Astrocyte (in vitro differentiated cells and primary cell): ENCODE measurements at places on chromosomes 1 and 21. TPM values are rescaled to one million over a fixed set of nuclear protein-coding genes. Genes with fewer than 3 reads are reported as not detected.

The TNFSF4 gene
- 3.0 and 3.3 TPM in 2 replicates for total RNA-seq

DNA sequence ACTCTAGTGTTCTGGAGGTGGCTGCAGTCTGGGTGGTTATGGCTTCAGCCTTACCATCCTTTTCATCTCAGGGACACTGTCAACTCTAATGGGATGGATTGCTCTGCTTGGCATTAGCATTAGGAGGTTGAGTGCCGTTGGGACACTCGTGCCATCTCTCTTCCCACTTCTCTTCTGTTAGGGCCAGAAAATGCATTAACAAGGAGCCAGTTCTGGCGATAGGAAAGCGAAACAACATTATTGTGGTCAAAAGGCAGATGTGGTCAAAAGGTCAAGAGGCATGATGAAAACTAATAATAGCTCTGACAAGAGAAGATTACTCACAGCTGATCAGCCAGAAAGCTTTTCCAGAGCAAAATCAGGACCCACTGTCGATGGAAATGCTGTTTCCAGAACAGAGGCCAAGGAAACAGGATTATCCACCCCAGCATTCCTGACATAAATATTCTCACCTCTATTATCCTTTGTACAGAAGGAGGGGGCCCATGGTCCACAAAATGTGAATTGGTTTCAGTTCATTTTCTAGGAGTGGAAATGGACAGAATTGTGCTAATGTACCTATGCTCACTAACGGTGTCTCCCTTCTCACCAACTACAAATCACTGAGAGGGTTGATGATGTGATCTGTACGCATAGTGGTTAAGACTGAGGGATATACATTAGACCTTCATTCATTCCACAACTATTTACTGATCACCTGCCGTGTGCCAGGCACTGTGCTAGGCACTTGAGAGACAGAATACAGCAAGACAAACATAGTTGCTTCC, 72.0 kb downstream of the ST6GALNAC5 start:
- no peaks in the 10 kb centered on the region for H3K27me3 ChIP-seq
- no peaks in the 10 kb centered on the region for H3K36me3 ChIP-seq
- no peak overlapping the region for H3K27ac ChIP-seq

DNA sequence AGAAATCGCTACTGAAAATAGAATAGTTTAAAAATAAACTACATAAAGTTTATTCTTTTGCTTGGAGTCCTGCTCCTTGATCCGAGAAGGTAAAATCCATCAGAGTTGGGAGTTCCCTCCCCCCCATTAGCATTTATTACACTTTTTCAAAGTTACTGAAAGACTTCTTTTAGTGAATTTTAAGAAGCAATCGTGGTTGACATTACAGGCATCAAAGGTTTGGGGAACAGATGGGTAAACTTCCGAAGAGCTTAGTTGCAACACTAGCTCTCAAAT, 31.0 kb upstream of the NFIA start:
- no peak overlapping the region for H3K4me3 ChIP-seq
- no peak for DNase-seq
- no peak overlapping the region for H3K27ac ChIP-seq

GRCh38 chr1:38990386-38990737, 714 bp upstream of the AKIRIN1 start:
- peaks cover 46% of the 10 kb centered on the region for H3K4me1 ChIP-seq
- peak overlapping the region; percentile 63 for H3K4me3 ChIP-seq
- DNase-seq, result peak; percentile 5
- H3K27ac ChIP-seq, result peak overlapping the region; percentile 76
- H3K36me3 ChIP-seq, result peaks cover 10% of the 10 kb centered on the region

DNA sequence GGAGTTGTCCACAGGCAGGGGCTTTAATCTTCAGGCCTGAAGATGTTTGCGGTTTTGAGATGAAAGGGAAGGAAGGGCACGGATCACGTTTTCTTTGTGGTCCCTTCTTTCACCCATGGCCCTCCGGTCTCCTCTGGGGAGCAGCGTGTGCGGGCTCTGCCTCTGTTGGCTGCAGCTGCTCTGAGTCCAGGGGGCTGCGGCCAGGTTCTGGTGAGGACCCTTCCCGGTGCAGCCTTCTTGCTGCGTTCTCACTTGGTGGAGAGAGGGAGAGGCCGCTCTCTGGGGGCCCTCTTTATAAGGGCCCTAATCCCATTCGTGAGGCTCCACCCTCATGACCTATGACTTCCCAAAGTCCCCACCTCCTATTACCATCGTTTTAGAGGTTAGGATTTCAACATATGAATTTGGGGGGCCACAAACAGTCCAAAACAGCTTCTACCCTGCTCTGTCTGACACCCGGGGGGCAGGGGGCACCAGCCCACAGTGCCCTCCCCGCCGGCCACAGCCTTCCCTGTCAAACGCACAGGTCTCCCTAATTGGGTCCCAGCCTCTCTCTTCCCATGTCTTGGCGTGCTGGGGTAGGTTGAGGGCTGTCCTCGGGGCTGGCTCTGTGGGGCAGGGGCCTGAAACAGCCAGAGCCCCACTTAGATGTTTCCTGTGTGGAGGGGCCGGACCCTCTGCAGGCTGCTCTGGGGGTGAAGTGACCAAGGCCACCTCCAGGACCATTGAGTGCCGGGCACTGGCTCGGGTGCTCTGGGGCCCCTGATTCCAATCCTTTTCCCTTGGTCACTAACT, 100.1 kb upstream of the C1orf174 start:
- H3K4me1 ChIP-seq, result no peaks in the 10 kb centered on the region
- H3K27ac ChIP-seq, result no peak overlapping the region
- no peaks in the 10 kb centered on the region for H3K36me3 ChIP-seq
- no peak for DNase-seq
- no peak overlapping the region for H3K4me3 ChIP-seq

- no peaks in the 10 kb centered on the region for H3K36me3 ChIP-seq
- no peaks in the 10 kb centered on the region for H3K27me3 ChIP-seq
- peaks cover 25% of the 10 kb centered on the region for H3K4me1 ChIP-seq
- peak overlapping the region; percentile 60 for H3K27ac ChIP-seq
- peak; percentile 69 for DNase-seq
- no peak overlapping the region for H3K4me3 ChIP-seq
These were observed 37.1 kb downstream of the CCN1 start for GRCh38 chr1:85617633-85618100.

DNA sequence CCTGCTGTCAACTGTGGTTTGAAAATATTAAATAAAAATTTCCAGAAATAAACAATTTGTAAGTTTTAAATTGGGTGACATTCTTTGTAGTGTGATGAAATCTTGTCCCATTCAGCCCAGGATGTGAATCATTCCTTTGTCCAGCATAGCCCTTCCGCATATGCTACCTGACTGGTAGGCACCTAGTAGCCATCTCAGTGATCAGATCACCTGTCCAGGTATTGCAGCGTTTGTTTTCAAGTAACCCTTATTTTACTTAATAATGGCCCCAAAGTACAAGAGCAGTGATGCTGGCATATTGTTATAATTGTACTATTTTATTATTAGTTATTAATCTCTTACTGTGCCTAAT, 351.6 kb upstream of the B3GALT2 start:
- H3K36me3 ChIP-seq, result no peaks in the 10 kb centered on the region
- H3K27me3 ChIP-seq, result no peaks in the 10 kb centered on the region
- H3K27ac ChIP-seq, result no peak overlapping the region
- no peaks in the 10 kb centered on the region for H3K4me1 ChIP-seq
- DNase-seq, result no peak

GRCh38 chr1:107474877-107475612, 334.2 kb downstream of the NTNG1 start:
- no peaks in the 10 kb centered on the region for H3K36me3 ChIP-seq
- no peak overlapping the region for H3K27ac ChIP-seq
- no peaks in the 10 kb centered on the region for H3K27me3 ChIP-seq
- peak; percentile 24 for DNase-seq
